ENCODE measurements at places on chromosomes 12 and 14. TPM values are rescaled to one million over a fixed set of nuclear protein-coding genes. Genes with fewer than 3 reads are reported as not detected.

PRDM4 gene
- total RNA-seq, result 36.7 TPM

CD4 gene
- total RNA-seq, result 0.73 TPM

KRT73 gene
- not detected for total RNA-seq

LRRC9 gene
- total RNA-seq, result under 0.01 TPM

HOXC9 gene
- 2.9 TPM for total RNA-seq

LYSET gene
- 7.2 TPM for total RNA-seq

OTOGL gene
- 0.20 TPM for total RNA-seq

All from subcutaneous preadipocyte (primary cell).